ENCODE measurements at places on chromosomes 2 and 18.

- no peak for DNase-seq
Observed at GRCh38 chr2:136383167-136383566, 265.2 kb upstream of the CXCR4 start.

DNA sequence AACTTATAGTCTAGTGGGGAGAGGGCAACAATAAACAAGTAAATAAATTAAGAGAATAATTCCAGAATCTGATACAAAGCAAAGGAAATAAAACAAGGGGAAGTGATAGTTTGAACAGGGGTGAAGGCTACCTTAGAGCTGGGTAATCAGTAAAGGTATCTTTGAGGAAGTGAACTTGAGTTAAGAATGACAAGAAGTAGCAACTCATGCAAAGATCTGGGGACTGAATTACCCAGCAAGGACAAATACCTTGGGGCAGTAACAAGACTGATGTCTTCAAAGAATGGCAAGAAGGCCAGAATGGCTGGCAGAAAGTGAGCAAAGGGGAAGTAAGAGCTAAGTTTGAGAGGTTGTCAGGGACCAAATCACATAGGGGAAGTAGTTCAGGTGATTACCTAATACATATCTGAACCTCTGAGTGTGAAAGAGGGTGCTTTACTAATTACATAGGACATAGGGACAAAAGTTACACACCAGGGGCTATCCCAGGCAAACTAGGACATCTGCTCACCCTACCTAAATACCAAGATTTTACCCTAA lies 244.6 kb upstream of the HNRNPA3 start:
- no peak for DNase-seq

DNA sequence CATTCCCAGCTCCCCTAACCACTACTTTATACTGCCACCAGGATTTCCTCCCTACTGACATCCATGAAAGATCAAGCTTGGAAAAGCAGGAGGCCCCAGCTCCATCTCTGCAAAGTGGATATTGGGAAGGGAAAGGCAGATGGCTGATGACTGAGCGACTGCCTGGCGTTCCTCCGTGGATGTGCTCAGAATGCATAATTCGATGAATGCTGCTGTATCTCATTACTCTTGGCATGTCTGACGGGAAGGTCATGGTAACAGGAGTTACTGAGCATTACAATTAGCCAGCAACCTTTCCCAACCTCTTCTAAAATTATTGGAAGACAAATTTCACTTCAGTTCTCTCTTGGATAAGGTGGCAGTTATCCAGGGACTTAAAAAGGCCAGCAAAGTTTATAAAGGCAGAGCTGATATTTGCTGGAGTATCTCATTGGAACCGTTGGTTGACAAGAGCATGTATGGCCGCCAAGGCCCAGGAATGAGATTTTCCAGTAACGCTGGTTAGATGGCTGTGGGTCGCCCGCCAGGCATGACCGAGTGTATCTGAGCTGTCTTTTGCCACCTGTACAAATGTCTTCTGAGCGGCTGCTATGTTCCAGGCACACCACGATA lies 34.5 kb downstream of the KCNE4 start:
- DNase-seq, result no peak

DNA sequence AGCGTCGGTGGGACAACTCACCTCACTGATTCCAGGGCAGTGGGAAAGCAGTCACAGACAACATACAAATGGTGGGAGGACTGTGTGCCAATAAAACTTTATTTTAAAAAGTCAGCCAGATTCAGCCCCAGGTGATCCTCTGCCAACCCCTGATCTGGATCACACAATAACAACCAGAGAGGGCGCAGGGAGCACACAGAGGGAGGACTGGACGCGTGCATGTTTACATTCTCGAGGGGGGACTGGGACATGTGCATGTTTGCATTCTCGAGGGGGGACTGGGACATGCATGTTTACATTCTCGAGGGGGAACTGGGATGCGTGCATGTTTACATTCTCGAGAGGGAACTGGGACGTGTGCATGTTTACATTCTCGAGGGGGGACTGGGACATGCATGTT lies 209.5 kb downstream of the NDUFA10 start:
- no peak for DNase-seq

DNA sequence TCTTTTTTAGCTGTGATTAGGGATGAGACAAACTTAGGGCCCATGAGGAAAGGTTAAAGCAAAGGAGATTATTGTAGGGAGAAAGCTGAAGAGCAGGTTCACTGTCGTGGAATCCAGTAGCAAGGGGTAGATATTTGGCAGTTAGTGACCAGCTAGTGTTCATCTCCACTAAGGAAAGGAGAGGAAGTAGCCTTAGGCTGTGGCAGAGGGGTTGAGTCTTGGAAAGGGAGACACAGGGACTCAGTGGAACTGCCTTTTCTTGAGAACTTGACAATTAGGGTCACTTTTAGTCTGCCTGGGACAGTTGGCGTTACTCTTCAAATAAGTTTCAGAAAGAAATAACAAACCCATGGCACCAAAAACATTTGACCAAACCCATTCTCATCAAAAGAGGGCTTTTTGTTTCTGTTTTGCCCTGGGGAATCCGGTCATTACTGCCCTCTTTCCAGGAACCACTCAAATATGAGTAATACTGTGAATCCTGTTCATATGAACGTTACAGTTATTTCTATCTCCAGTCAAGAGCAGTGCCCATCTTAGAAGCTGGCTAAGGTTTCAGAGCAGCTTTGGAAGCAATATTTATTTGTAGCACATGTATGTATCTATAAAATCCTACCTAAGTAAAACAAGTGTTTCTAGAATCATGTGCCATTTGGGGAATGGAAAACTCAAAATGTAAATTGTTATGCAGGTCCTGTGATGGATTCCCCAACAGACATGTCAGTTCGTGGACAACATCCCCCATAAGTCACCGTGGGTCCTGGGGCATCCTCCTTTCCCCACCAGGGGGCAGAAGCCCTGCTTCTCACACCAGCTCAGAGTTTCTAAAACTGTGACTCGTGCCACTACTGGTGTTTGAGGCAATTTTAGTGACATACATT lies 77.3 kb upstream of the PHLPP1 start:
- DNase-seq, result peak; percentile 40

DNA sequence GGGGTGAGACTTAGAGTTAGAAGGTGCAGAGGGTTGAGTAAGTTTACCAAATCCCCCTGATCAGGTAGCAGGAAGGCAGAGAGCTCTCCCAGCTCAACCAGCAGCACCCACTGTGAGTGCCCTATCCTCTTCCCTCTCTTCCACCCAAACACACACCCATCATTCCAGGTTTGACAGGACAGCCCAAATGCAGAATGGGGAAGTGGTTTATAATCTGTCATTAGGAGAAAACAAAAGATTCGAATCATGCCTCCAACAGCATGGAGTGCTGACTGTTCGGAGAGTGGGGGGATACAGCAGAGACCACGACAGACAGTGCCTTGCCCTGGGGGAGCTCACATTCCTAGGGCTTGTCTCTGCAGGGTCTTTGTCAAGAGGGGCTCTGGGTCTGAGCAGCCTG lies 11.7 kb downstream of the CXCR2 start:
- no peak for DNase-seq

- DNase-seq, result no peak
Observed at GRCh38 chr18:23629444-23629946, 33.2 kb downstream of the ANKRD29 start.

DNA sequence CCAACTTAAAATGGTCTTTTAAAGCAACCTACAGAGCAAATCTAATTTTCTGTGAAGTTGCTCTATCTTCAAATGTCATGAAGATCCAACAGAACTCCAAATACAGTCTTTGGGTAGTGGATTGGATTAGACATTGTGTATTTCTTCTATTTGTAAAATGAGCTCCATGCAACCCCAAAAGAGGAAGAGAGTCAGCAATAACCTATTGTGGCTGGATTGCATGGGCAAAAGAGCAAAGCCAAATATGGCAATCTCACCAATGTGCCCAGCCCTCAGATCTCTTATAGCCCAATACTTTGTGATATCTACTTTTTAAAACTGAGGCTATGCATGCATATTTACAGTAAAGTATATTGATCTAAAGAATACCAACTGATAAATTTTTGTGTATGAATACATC lies 146.3 kb downstream of the TXNL1 start:
- no peak for DNase-seq

DNA sequence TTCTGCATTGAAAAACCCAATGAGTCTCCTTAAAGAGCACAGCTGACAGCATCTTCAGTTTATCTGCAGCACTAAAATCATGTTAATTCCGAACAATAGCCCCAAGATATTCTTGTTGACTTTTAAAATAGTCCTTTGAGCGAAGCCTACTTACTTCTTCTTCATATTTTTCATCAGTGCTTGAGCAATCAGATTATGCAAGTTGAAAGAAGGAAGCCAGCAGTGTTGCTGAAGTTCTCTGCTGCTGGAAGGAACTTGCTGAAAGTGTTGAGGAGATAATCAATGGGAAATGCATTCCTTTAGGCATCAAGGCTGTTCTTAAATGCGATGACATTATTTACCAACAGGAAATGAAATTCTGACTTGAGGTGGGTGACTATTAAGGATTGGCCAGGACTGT lies 105.9 kb upstream of the SNTG2 start:
- DNase-seq, result no peak

All from T-helper 2 cell treated with Interferon-gamma antibody and Interleukin-4, amounts not matched to agents 5 μg/mL and 100 μg/mL, for 36 hours (primary cell).